Vagina (tissue), 2 donors: ENCODE measurements at places on chromosomes 16 and 17.

GRCh38 chr16:10763456-10763855, 19.8 kb downstream of the NUBP1 start:
- DNase-seq, result no peak

DNA sequence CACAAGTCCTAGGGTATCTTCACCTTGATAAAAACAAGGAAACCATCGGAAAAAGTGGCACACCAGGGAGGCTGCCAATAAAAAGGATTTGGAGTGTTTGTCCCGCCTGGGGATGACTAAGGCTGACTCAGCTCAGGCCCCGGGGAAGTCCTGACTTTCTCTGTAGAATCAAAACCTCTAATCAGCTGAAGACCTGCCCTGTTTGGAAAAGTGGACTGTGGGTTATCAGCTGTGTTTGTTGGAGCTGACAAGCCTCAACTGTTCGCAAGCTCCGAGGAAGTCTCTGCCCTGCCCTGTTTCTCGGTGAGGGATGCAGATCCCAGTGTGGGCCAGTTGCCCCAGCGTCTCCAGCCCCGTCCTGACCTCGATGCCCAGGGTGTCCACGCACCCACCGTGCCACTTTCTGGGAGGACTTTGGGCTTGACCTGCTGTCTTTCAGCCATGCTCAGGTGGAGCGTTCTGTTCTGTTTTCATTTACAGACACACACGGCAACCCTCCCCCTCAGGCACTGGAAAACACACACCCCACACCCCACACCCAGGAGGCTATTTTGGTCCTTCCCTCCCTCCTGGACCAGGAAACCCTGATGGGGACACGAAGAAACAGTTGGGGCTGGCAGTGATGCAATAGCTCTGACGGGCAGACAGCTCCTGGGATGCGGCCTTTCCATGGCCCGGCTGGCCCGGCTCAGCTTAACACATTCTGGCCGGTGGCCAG, 27.6 kb upstream of the PITPNA start:
- no peak for DNase-seq

DNA sequence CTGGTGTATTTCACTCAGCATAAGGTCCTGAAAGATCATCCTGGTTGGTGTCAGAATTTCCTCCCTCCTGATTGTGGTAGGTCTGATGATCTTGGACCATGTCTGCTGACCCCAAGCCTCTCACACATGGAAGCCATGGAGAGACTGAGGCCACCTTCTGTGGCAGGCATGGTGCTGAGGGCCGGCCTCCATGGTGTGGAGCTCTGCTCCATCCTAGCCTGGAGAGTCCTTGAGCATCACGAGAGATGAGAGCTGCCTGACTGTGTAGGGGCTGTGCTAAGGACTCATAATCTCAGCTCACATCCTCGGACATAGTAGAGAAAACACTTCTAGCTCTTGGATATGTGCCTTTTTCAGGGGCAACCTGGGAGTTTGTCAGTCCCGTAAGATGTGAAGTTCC, 40.6 kb downstream of the MPRIP start:
- no peak for DNase-seq

GRCh38 chr16:75292691-75293090, 41.3 kb upstream of the BCAR1 start:
- no peak for DNase-seq

DNA sequence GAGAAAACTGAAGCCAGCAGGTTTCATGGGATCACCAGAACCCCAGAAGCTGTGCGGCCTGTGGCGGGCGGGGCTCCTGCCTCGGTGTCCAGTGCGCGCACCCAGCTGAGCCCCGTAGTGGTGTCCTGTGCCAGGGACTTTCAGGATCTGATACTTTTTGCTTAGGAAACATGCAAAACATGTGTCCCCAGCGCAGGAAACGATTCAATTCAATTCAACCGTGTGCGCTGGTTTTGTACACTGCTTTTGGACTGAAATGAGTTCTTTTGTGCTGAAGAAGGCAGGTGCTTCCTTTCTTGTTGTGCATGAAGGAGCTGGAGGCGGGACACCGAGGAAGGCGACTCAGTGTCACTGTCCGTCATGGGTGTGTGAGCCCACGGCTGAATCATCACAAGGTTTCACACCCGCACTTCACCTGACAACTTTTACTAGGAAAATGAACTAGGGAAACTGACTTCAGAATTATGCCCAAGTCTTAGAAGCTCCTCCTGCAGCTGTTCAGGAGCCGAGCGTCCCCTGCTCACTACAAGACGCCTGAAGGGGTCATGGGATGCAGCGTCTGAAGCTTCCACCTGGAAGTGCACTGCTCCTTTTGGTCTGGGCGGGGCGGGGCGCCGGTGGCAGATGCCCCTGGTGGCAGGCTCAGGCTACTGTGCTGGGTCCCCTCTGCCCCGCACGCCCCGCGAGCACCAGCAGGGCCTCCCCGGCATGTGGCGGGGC, 31.4 kb upstream of the ZNF750 start:
- DNase-seq, result no peak

DNA sequence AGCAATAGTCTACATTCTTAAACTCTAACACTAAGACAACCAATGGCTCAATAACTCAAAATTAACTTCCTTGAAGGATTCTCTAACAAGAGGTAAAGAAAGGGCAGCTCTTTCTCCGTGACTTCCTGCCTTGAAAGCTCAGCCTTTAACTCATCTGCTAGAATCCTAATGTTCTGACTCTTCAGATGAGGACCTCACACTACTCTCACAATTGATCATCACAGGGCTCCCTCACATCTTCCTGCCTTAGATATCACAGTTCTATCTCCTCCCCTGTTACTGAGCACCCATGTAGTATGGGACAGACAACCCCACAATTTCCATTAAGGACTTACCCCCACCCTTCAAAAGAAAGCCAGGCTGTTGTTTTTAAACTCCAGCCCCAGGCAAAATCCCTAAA, 33.5 kb downstream of the SMURF2 start:
- DNase-seq, result no peak

DNA sequence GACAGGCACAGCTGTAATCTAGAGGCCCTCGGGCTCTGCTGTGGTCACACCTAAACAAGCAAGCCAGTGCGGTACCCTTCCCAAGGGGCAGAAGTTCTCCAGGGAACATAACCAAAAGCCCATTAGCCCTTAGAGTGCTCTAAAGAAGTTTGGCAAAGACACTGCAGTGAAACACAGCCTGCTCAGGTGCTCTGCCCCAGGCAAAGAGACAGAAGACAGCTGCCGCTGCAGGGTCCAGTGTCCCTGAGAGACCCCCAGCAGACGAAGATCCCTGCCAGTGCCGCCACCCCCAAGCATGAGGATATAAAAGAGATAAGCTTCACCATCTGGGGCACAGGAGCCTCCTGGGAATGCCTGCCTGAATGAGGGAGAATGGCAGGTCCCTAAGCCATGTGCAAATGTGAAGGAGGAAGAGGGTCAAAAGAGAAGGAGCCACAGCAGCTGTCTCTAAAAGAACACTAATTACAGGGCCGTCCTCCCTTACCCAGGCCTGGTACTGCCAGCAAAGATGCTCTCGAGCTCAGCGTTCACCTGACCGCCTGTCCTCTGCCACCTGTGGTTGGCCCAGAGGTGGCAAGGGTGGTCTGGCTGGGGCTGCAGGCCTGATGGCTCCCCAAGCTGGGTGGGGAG, 29.7 kb downstream of the CUEDC1 start:
- no peak for DNase-seq

- no peak for DNase-seq
These were observed 113.8 kb downstream of the SOCS1 start for GRCh38 chr16:11142261-11142630.

DNA sequence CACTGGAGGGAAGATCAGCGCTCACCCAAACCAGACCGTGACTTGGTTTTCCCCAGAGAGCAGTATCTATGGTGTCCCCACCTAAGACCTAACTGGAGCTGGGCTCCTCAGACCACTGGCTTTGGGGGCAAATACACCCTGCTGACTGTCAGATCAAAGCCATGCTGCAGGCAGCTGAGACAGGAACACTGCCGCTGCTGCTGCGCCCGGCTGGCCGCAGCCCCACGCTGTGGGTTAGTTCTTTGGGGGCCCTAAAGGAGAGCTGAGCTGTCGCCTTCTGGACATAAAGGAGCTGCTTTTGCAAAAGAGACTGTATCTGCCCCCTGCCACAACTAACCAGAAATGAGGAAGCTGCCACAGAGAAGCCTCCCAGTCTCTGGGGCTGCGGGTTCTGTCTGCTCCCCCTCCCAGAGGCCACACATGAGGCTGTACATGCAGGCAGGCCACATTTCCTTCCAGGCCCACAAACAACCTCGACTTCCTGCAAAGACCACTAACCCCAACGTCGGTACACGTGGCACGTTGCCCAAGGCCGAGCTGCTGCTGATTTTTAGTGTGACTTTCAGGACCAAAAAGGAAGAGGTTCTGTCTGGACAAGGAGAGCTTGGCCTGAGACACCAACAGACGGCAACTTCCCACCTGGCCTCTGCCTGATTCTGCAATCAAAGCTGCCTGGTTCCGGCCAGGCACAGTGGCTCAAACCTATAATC, 18.2 kb upstream of the ABR start:
- DNase-seq, result no peak

DNA sequence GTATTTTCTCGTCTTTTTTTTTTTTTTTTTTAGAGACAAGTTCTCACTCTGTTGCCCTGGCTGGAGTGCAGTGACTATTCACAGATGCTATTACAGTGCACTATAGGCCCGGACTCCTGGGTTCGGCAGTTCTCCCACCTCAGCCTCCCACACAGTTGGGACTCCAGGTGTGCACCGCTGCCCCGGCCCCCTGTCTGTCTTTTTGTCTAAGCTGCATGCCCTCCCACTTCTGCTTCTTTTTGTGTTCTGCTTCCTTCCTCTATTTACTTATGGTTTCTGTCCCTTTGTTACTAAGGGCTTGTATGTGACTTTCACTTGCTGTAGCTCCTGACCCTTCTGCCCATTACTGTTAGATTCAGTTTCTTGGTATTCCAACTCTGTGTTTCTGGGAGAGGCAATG, 20.5 kb downstream of the SLC7A6 start:
- no peak for DNase-seq

DNA sequence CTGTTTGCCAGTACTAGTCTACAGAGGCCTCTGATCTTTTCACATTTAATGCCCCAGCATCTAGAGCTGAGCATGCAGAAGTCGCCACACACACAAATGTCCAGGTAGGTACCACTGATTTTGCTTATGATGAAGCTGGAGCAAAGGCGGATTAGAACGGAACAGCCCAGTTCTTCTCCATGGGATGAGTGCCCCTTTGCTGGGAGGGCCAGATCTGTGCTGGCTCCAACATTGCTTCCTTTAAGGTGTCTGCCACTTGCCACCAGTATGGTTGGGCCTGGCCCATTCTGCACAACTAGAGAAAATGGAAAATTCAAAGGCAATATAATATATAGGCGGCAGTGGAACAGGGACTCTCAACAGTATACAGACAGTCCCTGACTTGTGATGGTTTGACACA, 2.2 kb upstream of the MNT start:
- DNase-seq, result no peak

- DNase-seq, result no peak
These were observed 19.6 kb upstream of the RFFL start for GRCh38 chr17:35083071-35083470.
